Muscle of leg (tissue), 16 donors: ENCODE measurements at places on chromosomes 3 and 15. TPM values are rescaled to one million over a fixed set of nuclear protein-coding genes. Genes with fewer than 3 reads are reported as not detected.

The VPS33B gene
- total RNA-seq = 7.9 TPM

The PTX3 gene
- 5.6 TPM for total RNA-seq

The HYAL1 gene
- 1.3 TPM for total RNA-seq

DNA sequence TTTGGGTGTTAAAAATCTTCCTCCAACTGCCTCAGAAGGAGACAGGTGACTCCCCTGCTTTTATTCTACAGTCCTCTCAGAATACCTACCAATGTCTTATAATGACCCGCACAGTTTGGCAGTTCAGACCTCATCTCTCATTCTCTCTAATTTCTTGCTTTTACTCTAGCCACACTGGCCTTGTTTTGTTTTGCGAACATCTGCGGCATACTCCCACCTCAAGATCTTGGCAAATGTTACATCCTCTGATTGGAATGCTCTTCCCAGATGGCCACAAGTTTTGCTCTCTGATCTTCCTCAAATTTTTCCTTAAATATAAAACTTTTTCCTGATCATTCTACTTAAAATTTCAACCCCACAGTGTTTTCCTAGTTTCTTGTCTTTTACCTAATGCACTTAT lies 94.1 kb downstream of the PLSCR2 start:
- peak; percentile 65 for DNase-seq

DNA sequence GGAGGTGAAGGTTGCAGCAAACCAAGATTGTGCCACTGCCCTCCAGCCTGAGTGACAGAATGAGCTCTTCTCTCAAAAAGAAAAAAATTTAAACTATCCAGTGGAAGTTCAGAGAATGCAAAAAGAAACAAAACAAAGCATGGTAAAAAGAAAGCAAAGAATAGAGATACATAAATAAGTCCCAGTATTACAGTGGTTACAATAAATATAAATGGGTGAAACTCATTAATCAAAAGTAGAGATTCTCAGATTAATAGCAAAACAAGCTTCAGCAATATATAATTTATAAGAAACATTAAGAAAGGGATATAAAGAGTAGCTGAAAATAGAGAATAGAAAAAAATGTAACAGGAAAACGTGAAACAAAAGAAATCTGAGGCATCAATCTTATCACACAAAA lies 23.6 kb upstream of the GHSR start:
- no peak for DNase-seq

- DNase-seq = no peak
Measured at GRCh38 chr3:48596676-48597407, 1.7 kb upstream of the COL7A1 start.
